ENCODE measurements at places on chromosomes 5 and 9.

DNA sequence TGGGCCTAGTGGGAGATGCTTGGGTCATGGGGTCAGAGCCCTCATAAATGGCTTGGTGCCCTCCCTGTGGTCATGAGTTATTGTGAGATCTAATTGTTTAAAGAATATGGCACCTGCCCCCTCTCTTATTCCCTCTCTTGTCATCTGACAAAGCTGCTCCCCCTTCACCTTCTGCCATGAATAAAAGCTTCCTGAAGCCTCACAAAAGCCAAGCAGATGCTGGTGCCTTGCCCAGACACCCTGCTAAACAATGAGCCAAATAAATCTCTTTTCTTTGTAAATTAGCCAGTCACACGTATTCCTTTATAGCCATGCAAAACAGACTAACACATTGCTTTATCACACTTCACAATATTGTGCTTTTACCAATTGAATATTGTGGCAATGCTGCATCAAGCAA, 82.8 kb upstream of the PDE4D start:
- DNase-seq, result no peak

GRCh38 chr9:134425812-134426211, 99.6 kb downstream of the RXRA start:
- DNase-seq, result no peak

DNA sequence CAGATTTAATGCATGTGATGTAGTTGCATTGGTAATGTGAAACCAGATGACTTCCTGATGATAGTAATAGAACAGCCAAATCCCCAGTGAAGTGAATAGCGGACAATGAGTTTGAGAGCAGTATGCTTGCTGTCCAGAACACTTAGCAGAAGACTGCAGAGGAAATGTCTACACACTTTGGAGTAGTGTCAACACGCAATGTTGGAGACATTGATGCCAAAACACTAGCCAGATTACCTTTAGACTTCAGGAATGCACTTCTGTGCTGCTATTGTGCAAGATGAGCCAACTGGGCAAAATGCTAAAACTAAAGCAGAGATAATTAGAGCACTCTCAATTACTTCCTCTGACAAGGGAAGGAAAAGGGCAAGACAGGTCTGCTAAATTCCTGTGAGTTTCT, 176.7 kb downstream of the PRDM9 start:
- DNase-seq, result no peak

- no peak for DNase-seq
These were observed 354.1 kb upstream of the SLC30A5 start for GRCh38 chr5:68739752-68740151.

GRCh38 chr9:38195737-38196161, 126.7 kb upstream of the SHB start:
- no peak for DNase-seq

- DNase-seq, result peak; percentile 79
These were observed 15.4 kb downstream of the CCDC69 start for GRCh38 chr5:151208481-151208914.

All from suppressor macrophage treated with lipopolysaccharide for 1 hour (primary cell).